BE2C (cell line): ENCODE measurements at places on chromosomes 13 and 19.

GRCh38 chr13:97875218-97875617, 78.3 kb upstream of the IPO5 start:
- no peak for DNase-seq

DNA sequence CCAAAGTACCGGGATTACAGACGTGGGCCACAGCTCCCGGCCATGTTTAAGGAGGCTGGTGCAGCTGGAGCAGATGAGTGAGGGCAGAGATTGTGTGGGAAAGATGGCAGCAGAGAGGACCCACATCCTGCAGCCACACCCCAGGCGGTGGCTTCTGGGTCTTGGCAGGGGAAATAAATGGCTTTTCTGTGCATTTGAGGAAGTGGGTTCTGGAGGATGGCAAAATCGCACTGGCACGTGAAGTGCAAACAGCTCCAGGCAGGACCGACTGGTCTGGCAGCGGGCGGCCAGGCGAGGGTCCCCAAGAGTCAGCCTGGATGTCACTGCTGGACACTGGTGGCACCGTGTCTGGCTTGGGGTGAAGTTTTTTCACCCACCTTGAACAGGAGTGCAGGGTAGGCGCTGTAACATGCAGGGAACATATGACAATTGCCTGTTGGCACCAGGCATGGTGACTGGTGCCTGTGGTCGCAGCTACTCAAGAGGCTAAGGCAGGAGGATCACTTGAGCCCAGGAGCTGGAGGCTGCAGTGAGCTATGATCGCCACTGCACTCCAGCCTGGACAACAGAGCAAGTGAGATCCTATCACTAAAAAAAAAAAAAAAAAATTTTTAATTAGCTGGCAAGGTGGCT, 8.4 kb downstream of the B3GNT3 start:
- DNase-seq: no peak

DNA sequence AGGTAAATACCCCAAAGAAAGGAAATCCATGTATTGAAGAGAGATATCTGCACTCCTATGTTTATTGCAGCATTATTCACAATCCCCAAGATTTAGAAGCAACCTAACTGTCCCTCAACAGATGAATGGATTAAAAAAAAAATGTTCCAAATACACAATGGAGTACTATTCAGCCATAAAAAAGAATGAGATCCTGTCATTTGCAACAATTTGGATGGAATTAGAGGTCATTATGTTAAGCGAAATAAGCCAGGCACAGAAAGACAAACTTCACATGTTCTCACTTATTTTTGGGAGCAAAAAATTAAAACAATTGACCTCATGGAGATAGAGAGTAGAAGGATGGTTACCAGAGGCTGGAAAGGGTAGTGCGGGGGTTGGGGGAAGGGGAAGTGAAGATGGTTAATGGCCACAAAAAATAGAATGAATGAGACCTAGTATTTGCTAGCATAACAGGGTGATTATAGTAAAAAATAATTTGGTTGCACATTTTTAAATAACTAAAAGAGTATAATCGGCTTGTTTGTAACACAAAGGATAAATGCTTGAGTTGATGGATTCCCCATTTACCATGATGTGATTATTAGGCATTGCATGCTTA, 9.7 kb upstream of the ZNF709 start:
- no peak for DNase-seq

DNA sequence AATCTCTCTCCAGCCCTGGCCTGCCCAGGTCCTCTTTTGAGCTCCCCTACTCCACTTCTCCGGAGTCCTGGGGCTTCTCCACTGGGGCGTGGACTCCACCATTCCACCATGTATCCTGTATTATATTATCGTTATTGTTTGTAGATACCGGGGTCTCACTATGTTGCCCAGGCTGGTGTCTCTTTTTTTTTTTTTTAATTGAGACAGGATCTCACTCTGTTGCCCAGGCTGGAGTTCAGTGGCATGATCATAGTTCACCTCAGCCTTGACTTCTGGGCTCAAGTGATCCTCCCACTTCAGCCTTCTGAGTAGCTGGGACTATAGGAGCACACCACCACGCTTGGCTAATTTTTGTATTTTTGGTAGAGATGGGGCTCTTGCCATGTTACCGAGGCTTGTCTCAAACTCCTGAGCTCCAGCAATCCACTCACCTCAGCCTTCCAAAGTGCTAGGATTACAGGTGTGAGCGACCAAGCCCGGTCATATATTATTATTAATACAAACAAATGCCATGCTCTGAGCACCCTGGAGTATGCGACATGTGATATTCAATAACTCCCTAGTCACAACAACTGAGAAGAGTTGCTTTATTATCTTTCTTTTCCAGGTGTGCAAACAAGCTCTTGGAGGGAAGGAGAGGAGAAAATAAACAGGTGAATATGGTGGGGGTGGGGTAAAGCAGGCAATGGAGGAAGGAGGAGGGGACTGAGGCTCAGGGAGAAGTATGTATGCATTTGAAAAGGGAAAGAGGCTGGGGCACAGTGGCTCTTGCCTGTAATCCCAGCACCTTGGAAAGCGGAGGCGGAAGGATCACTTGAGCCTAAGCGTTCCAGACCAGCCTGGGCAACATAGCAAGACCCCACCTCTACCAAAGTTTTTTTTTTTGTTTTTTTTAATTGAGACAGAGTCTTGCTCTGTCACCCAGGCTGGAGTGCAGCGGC, 2.8 kb upstream of the CERS4 start:
- no peak for DNase-seq

- peak; percentile 24 for DNase-seq
Observed at GRCh38 chr19:19256072-19256969, 16.8 kb downstream of the TM6SF2 start.

GRCh38 chr19:27846944-27847343, 1366.0 kb downstream of the UQCRFS1 start:
- DNase-seq: no peak

DNA sequence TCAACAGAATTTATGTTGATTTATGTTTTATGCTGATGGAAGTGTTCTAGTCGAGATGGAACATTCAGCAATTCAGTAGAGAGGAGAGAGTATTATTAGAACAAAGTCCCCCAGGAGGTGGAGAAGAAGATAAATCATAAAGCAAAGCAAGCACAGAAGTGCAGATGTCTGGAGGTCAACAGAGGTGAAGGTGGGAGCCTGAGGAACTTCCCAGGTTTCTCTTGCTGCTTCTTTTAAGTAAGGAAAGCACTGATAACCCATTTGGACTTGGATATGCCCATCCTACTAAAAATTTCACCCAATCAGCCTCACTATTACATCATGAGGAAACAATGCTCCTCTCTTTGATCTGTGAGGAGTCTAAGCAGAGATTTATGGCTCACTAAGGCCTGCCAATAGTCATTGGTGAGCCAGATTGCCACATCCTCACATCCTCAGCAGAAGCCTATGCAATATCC, 98.8 kb downstream of the EPSTI1 start:
- no peak for DNase-seq

- DNase-seq: no peak
Observed at GRCh38 chr13:22399801-22400420, 729.0 kb downstream of the FGF9 start.

GRCh38 chr13:93248627-93249047, 22.0 kb downstream of the GPC6 start:
- peak; percentile 83 for DNase-seq

DNA sequence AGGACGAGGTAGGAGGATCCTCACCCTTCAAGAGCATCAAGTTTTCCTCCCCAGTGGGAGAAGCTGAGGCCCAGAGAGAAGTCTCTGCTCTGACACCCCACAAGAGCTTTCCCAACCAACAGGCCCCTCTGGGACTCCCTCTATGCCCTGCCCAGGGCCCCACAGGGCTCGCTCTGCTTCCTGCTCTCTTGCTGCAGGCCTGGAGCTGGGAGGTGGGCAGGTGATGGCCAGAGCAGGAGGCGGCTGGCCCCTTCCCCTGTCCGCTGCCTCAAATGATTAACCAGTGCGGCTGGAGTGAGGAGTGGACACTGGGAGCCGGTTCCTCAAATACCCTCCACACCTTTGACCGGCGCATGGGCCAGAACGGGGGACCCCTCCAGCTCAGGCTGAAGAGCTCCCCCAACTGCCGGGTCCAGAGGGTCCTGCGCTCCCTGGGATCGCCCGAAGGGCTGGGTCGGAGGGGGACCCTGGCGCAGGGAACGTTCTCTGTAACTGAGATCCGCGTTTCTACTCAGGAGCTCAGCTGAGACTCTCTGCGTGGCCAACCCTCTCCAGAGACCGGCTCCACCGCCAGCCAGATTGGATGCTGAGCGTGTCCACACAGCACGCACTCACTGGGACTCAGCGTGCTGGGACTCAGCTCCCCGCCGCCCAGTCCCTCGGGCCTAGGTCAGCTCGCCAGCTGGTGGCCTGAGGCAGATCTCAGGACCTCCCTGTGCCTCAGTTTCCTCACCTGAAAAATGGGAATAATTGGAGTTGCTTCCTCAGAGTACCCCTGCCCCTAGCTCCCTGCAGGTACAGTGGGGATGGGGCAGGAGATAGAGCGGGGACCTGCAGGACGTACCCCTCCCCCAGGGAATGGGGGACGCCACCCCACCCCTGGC, 6.7 kb upstream of the ONECUT3 start:
- no peak for DNase-seq

- no peak for DNase-seq
Observed at GRCh38 chr19:29445246-29445645, 80.5 kb upstream of the VSTM2B start.

GRCh38 chr13:52599037-52599847, 43.0 kb upstream of the HNRNPA1L2 start:
- no peak for DNase-seq

DNA sequence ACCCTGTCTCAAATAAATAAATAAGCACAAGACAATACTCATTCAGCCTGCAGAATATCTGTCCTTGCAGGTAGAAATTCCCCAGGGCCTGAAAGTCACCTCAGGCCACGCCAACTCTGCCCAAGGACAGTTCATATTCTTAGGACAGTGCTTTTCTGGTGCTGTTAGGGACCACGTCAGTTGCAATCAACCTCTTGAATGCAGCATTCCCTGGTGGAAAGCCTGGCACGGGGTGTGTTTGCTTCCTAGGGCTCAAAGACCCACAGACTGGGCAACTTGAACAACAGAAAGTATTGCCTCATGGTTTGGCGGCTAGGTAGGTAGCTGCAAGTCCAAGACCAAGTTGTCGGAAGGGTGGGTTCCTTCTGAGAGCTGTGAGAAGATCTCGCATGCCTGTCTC, 160.3 kb downstream of the KCTD15 start:
- DNase-seq: no peak

DNA sequence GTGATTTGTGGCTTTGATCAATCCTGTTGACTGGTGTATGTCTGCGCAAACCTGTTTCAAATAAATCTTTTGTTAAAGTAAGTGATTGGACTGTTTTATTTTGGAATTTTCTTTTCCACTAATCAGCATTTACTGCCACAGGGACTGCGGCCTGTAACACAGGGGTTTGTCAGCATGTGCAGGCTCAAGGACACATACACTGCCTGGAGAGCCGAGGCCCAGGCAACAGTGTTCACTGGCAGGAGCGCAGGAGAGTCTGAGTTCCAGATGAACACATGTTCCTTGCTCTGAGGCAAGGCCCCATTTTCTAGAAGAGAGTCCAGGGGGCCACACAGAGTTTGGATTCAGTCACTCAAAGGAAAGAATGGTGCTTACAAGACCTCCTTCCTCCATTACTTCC, 26.0 kb downstream of the SHISA2 start:
- no peak for DNase-seq

DNA sequence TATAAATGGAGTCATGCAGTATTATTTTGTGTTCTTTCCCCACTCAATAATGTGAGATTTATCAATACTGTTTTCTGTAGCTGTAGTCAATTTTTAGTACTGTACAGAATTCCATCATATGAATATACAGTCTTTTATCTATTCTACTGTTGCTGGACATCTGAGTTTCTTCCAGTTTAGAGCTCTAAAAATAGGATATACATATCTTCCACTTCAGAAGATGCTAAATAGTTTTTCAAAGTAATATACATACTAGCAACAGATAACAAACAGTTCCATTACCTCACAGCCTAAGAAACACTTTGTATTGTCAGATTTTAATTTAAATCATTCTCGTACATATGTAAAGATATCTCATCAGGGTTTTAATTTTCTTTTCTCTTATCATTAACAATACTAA, 149.6 kb downstream of the UGGT2 start:
- no peak for DNase-seq

DNA sequence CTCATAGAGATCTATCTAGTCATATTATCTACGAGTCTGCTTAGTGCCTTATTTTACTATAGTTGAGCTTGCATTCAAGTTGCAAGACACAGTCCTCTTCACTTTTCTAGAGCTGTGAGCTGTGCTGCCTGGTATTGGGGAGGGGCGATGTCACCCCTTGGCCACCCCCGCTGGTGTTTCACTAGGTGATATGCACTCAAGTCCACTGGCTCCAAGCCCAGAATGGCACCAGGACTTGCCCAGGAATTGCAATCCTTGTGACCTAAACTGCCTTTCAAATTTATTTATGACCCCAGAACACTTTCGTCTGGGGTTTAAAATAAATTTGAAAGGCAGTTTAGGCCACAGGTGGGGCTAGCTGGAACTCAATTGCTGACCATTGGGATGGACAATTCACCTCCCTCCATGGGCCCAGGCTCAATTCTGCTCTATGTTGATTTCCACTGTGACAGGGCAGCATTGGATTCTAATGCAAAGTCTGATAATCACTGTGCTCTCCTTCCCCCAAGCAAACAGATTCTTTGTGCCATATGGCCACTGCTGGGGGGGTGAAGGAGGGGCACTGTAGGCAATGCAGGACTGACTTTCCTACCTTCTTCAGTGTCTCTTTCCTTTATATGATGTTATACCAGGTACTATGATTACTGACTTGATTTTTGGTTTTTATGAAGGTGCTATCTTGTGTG, 1244.2 kb upstream of the MIR17HG start:
- no peak for DNase-seq

- DNase-seq: no peak
Observed at GRCh38 chr13:62598708-62599107, 1183.1 kb upstream of the PCDH20 start.

- DNase-seq: no peak
Observed at GRCh38 chr19:14139944-14140343, 3.6 kb upstream of the ASF1B start.

GRCh38 chr13:112066624-112067004, 335 bp upstream of the SOX1 start:
- DNase-seq: no peak

GRCh38 chr19:16324384-16325160, at the start of gene KLF2:
Gene KLF2 (plus strand): TSS chr19:16324826. CDS start chr19:16324924, 98 bp downstream.
- DNase-seq: peak; percentile 80
